SK-N-SH (cell line): ENCODE measurements at places on chromosomes 12 and 14. TPM values are rescaled to one million over a fixed set of nuclear protein-coding genes. Genes with fewer than 3 reads are reported as not detected.

DNA sequence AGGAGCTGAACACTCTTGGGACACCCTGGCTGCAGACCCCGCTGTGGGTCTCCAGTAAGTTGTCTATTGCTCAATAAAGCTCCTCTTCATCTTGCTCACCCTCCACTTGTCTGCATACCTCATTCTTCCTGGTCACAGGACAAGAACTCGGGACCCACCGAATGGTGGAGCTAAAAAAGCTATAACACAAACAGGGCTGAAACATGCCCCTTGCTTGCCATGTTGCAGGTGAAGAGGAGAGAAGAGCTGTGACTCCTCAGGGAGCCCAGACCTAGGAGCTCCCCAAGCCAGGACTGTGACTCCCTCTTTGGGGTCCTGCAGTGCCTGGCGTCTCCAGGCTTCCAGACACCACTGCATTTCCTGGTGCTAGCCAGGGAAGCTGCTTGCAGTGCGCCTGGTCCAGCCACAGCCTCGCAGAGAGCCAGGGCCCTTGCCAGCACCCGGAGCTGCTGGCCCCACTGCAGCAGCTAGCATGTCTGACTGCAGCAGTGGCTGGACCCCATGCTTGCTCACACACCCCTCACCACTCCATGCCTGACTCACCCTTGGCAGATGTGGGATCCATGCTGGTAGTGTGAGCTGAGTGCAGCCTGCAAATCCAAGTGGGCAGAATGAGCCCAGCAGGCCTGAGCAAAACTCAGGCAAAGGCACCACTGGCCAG lies 37.1 kb upstream of the OR5AU1 start:
- H3K4me1 ChIP-seq: no peaks in the 10 kb centered on the region
- DNase-seq: no peak
- H3K27ac ChIP-seq: no peak overlapping the region
- no peaks in the 10 kb centered on the region for H3K27me3 ChIP-seq
- no peak overlapping the region for H3K4me3 ChIP-seq
- H3K36me3 ChIP-seq: no peaks in the 10 kb centered on the region

The REC8 gene
- 13.1 and 23.2 TPM in 2 replicates for polyA plus RNA-seq

The MANSC1 gene
- 2.9 and 3.7 TPM in 2 replicates for polyA plus RNA-seq

The SRGAP1 gene
- 2.6 and 3.1 TPM in 2 replicates for polyA plus RNA-seq

DNA sequence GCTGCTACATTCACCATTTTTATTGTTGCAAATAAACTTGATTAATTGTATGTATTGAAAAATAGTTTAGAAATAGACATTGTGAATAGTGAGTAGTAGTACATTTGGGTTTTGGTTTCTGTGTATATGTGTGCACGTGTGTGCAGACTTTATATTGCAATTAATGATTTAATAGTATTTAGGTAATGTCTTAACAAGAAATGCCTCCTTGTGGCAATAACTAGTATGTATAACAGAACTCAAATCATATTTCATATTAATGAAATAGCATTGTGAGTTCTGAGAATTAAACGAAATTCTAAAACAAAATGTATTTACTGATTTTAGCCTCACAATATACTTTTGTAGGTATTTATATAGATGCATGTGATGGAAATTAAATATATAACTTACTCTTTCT lies 100.1 kb downstream of the SCAF11 start:
- no peaks in the 10 kb centered on the region for H3K4me1 ChIP-seq
- no peak overlapping the region for H3K4me3 ChIP-seq
- no peak for DNase-seq
- no peaks in the 10 kb centered on the region for H3K27me3 ChIP-seq

The PPFIA2 gene
- polyA plus RNA-seq: 0.47 TPM in 1 of 2 replicates, not detected in the other

- no peak overlapping the region for H3K4me3 ChIP-seq
- H3K27me3 ChIP-seq: no peaks in the 10 kb centered on the region
- peaks cover 1% of the 10 kb centered on the region; the same call in 1 of the 2 replicates for H3K36me3 ChIP-seq
- peak overlapping the region; percentile 67 for H3K27ac ChIP-seq
- H3K4me1 ChIP-seq: peaks cover 21% of the 10 kb centered on the region
These were observed 37.3 kb downstream of the PPTC7 start for GRCh38 chr12:110545812-110546211.

GRCh38 chr12:73973486-73973885 lies 564.1 kb upstream of the ATXN7L3B start:
- H3K4me3 ChIP-seq: no peak overlapping the region
- DNase-seq: no peak
- no peak overlapping the region for H3K27ac ChIP-seq
- H3K36me3 ChIP-seq: no peaks in the 10 kb centered on the region

- peaks cover 3% of the 10 kb centered on the region; the same call in 1 of the 2 replicates for H3K36me3 ChIP-seq
- peak; percentile 40 for DNase-seq
- H3K27me3 ChIP-seq: no peaks in the 10 kb centered on the region
- peaks cover 29% of the 10 kb centered on the region for H3K4me1 ChIP-seq
- no peak overlapping the region for H3K4me3 ChIP-seq
These were observed 41.4 kb downstream of the PRPF40B start for GRCh38 chr12:49664591-49665239.

DNA sequence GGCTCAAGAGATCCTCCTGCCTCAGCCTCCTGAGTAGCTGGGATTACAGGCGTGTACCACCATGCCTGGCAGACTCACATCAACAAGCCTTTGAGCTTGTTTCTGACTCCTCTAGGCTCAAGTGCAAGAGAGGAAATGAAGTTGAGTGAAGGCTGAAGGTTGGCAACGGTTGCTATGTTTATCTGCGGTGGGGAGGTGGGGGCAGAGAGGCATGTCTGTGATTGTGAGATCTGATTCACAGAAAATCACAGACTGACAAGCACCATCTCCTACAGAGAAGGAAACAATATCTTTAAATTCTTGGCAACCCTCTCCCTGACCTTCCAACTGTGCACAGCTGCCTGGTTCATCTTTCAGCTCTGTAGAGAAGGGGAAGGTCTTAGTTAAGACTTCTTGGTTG lies 22.1 kb upstream of the NINJ2 start:
- H3K4me1 ChIP-seq: no peaks in the 10 kb centered on the region
- no peak for DNase-seq
- H3K27me3 ChIP-seq: no peaks in the 10 kb centered on the region
- H3K27ac ChIP-seq: no peak overlapping the region
- H3K4me3 ChIP-seq: no peak overlapping the region
- no peaks in the 10 kb centered on the region for H3K36me3 ChIP-seq

GRCh38 chr14:71931492-71932228 lies 569 bp upstream of the RGS6 start:
- H3K27ac ChIP-seq: no peak overlapping the region
- no peaks in the 10 kb centered on the region for H3K4me1 ChIP-seq
- H3K27me3 ChIP-seq: peaks cover 30% of the 10 kb centered on the region
- no peaks in the 10 kb centered on the region for H3K36me3 ChIP-seq

DNA sequence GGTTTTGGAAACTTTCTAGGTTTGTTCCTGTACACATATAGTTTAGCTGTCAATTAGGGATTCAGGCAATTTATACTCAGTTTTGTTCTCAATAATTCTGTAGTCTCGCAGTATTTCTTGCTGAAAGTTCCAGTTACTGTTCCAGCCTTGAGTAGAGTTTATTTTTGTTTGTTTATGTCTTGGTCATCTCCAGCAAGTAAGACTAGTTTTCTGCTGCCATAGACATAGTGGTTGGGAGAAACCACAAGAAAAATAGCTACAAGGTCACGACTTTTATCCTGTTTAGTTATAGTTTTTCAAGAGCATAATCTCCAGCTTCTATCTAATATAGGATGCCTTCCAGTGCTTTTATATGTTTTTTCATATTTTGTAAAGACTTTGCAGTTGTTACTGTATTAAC lies 99.6 kb upstream of the FOXG1 start:
- no peaks in the 10 kb centered on the region for H3K36me3 ChIP-seq
- H3K27me3 ChIP-seq: no peaks in the 10 kb centered on the region; the same call in 1 of the 2 replicates
- no peak for DNase-seq
- H3K4me1 ChIP-seq: no peaks in the 10 kb centered on the region
- H3K4me3 ChIP-seq: no peak overlapping the region

The PDE3A gene
- polyA plus RNA-seq: 0.67 and 0.88 TPM in 2 replicates

The RNASE8 gene
- not detected in 2 replicates for polyA plus RNA-seq

GRCh38 chr12:90250766-90251165 lies 542.1 kb upstream of the ATP2B1 start:
- H3K4me1 ChIP-seq: peaks cover 8% of the 10 kb centered on the region
- no peak overlapping the region for H3K27ac ChIP-seq

- no peaks in the 10 kb centered on the region for H3K36me3 ChIP-seq
- peaks cover 25% of the 10 kb centered on the region for H3K4me1 ChIP-seq
- H3K4me3 ChIP-seq: 0 out of 2 replicates have a peak overlapping the region, but pooled peaks have one; percentile 3
- DNase-seq: peak; percentile 70
- H3K27me3 ChIP-seq: no peaks in the 10 kb centered on the region
- H3K27ac ChIP-seq: peak overlapping the region; percentile 79
These were observed 20.5 kb downstream of the TTC7B start for GRCh38 chr14:90795744-90796143.

GRCh38 chr14:25756876-25757275 lies 706.9 kb upstream of the STXBP6 start:
- no peak for DNase-seq
- no peaks in the 10 kb centered on the region for H3K4me1 ChIP-seq

The BATF gene
- not detected in 2 replicates for polyA plus RNA-seq

GRCh38 chr12:24546084-24546483 lies 402.8 kb downstream of the BCAT1 start:
- DNase-seq: no peak
- no peaks in the 10 kb centered on the region for H3K4me1 ChIP-seq
- H3K36me3 ChIP-seq: no peaks in the 10 kb centered on the region

GRCh38 chr12:47736877-47737676 lies 11.8 kb upstream of the ENDOU start:
- no peaks in the 10 kb centered on the region for H3K27me3 ChIP-seq
- H3K4me3 ChIP-seq: no peak overlapping the region
- H3K27ac ChIP-seq: peak overlapping the region; percentile 18; the same call in 1 of the 2 replicates
- H3K36me3 ChIP-seq: no peaks in the 10 kb centered on the region

- no peaks in the 10 kb centered on the region for H3K36me3 ChIP-seq
- no peak overlapping the region for H3K4me3 ChIP-seq
- no peaks in the 10 kb centered on the region for H3K4me1 ChIP-seq
- no peak for DNase-seq
These were observed 75.1 kb downstream of the R3HDM2 start for GRCh38 chr12:57355734-57356133.

DNA sequence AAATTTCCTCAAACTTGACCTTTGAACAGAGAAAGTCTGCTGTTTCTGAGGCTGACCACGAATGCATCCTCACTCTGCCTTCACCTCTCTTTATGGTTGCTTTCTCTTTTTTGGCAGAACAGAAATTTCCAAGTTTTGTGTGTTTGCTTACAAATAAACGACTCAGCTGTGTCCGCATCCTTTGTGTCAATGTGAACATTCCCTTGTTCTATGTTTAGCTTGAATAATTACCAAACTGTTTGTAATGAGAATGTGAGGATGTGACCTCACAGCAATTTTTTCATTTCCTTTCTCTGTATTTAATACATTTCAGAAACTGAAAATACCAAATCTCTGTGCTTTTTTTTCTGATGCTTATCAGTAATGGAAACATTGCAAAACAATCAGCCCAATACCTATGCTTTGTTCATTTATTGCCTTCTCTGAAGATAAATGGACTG lies 410.9 kb downstream of the EGLN3 start:
- DNase-seq: no peak
- no peak overlapping the region for H3K4me3 ChIP-seq
- no peaks in the 10 kb centered on the region for H3K27me3 ChIP-seq
- peaks cover 8% of the 10 kb centered on the region for H3K4me1 ChIP-seq

The KRT73 gene
- not detected in 2 replicates for polyA plus RNA-seq

The RFLNA gene
- 0.10 TPM in 1 of 2 replicates, not detected in the other for polyA plus RNA-seq

DNA sequence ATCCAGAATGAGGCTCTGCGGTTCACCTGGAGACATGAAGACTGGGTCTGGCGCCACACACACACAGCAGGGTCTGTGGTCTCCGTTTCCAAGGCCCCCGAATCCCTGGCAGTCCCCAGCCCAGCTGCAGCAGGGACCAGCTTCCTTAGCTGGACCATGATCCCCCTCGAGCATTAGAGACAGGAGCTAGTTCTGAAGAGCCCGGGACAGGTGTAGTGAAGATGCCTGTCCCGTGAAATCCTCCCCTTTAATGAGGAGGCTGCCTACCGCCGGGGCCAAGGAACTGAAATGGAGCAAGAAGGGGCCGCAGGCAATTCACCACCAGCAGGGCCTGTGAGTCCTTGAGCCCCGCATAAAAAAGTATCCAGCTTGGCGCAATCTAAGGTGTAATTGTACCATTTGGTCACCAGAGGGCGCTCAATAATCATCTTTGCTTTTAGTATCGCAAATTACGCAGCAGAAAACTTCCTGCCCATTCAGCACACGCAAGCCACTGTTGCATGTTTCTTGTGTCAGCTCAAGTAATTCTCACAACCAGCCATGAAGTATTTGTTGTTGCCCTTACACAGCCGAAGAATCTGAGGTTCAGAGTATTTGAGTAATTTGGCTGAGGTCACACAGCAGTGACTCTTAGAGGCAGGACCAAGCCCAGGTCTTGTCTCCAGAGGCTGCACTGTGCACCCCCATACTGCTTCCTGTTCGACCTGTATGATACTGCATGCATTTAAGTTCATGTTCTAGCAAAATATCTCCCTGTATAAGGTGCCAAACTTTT lies 54.3 kb upstream of the PPP2R5C start:
- no peaks in the 10 kb centered on the region for H3K27me3 ChIP-seq
- H3K36me3 ChIP-seq: no peaks in the 10 kb centered on the region
- H3K4me1 ChIP-seq: no peaks in the 10 kb centered on the region
- H3K27ac ChIP-seq: no peak overlapping the region
- peak; percentile 83 for DNase-seq

The ELK3 gene
- polyA plus RNA-seq: 33.1 and 33.8 TPM in 2 replicates

- no peaks in the 10 kb centered on the region for H3K27me3 ChIP-seq
- H3K27ac ChIP-seq: no peak overlapping the region
- H3K4me3 ChIP-seq: no peak overlapping the region
- DNase-seq: no peak
These were observed 136.3 kb upstream of the PRICKLE1 start for GRCh38 chr12:42725809-42726208.

GRCh38 chr12:21301-22189 lies 45.0 kb upstream of the IQSEC3 start:
- H3K4me3 ChIP-seq: no peak overlapping the region
- H3K36me3 ChIP-seq: peaks cover 4% of the 10 kb centered on the region
- DNase-seq: no peak
- H3K27ac ChIP-seq: peak overlapping the region; percentile 6; the same call in 1 of the 2 replicates

The CPNE8 gene
- polyA plus RNA-seq: not detected in 2 replicates

GRCh38 chr12:65863972-65864371 lies 39.7 kb downstream of the HMGA2 start:
- no peak for DNase-seq
- H3K4me1 ChIP-seq: peaks cover 59% of the 10 kb centered on the region
- H3K27ac ChIP-seq: no peak overlapping the region; the same call in 1 of the 2 replicates
- H3K4me3 ChIP-seq: no peak overlapping the region

The PTPRO gene
- polyA plus RNA-seq: 1.4 and 1.9 TPM in 2 replicates

The SLC17A8 gene
- polyA plus RNA-seq: 0.11 TPM in 1 of 2 replicates, not detected in the other

GRCh38 chr12:65443038-65443437 lies 164.6 kb downstream of the MSRB3 start:
- no peak overlapping the region for H3K4me3 ChIP-seq
- peaks cover 9% of the 10 kb centered on the region for H3K36me3 ChIP-seq
- peak overlapping the region; percentile 77; the same call in 1 of the 2 replicates for H3K27ac ChIP-seq
- H3K27me3 ChIP-seq: no peaks in the 10 kb centered on the region
- DNase-seq: no peak
- H3K4me1 ChIP-seq: no peaks in the 10 kb centered on the region; the same call in 1 of the 2 replicates

The IRAK3 gene
- not detected in 2 replicates for polyA plus RNA-seq

- no peaks in the 10 kb centered on the region for H3K27me3 ChIP-seq
- H3K36me3 ChIP-seq: peaks cover 15% of the 10 kb centered on the region; the same call in 1 of the 2 replicates
- no peak for DNase-seq
These were observed 8.7 kb upstream of the ZNF385A start for GRCh38 chr12:54393207-54393609.
